Common myeloid progenitor, CD34-positive (primary cell): ENCODE measurements at places on chromosomes 13 and 19.

DNA sequence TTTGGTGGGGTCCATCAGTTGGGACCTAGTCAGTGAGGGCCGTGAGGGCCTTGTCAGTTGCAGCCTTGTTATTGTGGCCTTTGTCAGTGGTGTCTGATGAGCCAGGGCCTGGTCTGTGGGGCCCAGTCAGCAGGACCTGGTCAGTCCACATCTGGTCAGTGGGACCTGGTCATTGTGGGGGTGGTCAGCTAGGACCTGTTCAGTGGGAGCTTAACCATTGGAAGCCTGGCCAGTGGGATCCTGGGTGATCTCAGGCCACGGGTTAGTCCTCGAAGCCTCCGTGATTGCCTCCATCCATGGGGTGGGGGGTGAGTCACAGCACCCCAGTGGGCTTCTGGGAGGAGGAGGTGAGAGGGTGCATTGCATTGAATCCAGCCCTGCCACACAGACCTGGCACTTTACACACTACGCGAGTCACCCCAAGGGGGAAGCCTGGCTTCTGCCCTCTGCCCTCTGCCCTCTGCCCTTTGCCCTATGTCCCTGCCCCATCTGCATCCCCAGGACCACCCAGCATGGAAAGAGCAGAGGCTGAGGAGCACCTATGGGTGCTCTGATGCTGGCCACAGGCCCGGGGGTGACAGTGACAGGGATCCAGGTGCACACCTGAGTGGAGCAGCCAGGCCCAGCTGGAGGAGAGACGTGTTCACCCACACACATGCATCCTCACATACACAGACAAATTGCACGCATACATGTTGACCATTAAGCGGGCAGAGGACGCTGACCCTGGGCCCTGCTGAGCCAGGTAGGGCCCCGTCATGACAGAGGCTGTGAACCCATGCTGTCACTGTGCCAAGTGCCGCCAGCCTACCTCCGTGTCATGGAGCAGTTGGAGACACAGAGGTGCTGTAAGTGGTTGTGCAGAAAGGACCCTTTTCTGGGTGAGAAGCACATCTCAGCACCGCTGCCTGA is 59.8 kb upstream of the TPM4 start:
- H3K27ac ChIP-seq, result no peak overlapping the region
- H3K4me1 ChIP-seq, result no peaks in the 10 kb centered on the region
- no peak overlapping the region for H3K4me3 ChIP-seq
- no peaks in the 10 kb centered on the region for H3K36me3 ChIP-seq

DNA sequence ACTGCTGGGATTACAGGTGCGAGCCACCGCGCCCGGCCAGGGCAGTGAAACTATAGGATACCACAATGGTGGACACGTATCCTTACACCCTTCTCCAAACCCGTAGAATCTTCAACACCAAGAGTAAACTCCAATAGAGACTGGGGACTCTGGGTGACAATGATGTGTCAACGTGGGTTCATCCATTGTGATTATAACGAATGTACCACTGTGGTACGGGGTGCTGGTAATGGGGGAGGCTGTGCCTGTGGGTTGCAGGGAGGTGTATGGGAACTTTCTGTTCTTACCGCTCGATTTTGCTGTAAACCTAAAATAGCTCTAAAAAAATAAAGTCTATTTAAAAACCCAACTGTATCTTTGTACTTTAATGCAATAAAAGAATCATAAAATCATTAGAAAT is 11.6 kb downstream of the GNG7 start:
- H3K36me3 ChIP-seq, result no peaks in the 10 kb centered on the region
- no peak overlapping the region for H3K4me3 ChIP-seq
- peaks cover 17% of the 10 kb centered on the region for H3K4me1 ChIP-seq
- no peak overlapping the region for H3K27ac ChIP-seq

- no peaks in the 10 kb centered on the region for H3K4me1 ChIP-seq
- H3K4me3 ChIP-seq, result no peak overlapping the region
- H3K27ac ChIP-seq, result no peak overlapping the region
- no peak for DNase-seq
- H3K36me3 ChIP-seq, result no peaks in the 10 kb centered on the region
- no peaks in the 10 kb centered on the region for H3K27me3 ChIP-seq
Observed at GRCh38 chr13:28110414-28110813, 10.0 kb upstream of the FLT3 start.

GRCh38 chr13:98657506-98658085 is 80.7 kb upstream of the STK24 start:
- no peak overlapping the region for H3K27ac ChIP-seq
- no peaks in the 10 kb centered on the region for H3K4me1 ChIP-seq
- no peak for DNase-seq
- H3K4me3 ChIP-seq, result no peak overlapping the region
- H3K36me3 ChIP-seq, result no peaks in the 10 kb centered on the region
- peaks cover 2% of the 10 kb centered on the region for H3K27me3 ChIP-seq
